Hematopoietic multipotent progenitor cell treated with erythropoietin and hydrocortisone succinate and interleukin-3 and kit ligand, for 15 days (in vitro differentiated cells): ENCODE measurements at places on chromosomes 1 and 21.

DNA sequence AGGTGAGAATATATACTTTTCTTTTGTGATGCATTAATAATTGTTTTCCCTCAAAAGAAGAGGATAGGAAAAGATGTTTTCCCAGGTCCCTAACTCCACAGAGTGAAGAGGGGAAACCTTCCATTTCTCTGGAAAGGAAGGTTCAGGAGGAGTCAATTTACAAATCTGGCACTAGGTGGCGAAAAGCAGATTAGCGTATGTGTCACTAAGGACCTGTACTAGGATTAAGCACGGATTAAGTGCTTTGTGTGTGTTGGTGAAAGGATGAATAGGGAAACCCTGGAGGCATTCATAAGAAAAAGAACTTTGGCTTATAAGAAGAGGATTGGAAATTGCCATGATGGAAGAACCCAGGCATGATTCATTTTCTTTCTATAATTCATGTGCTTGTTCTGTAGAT, 410.1 kb upstream of the PLXNA2 start:
- no peak for DNase-seq

- no peak for DNase-seq
Measured at GRCh38 chr21:32455548-32455947, 43.0 kb downstream of the EVA1C start.

GRCh38 chr1:145898756-145899155, 11.1 kb downstream of the ITGA10 start:
- DNase-seq: no peak

DNA sequence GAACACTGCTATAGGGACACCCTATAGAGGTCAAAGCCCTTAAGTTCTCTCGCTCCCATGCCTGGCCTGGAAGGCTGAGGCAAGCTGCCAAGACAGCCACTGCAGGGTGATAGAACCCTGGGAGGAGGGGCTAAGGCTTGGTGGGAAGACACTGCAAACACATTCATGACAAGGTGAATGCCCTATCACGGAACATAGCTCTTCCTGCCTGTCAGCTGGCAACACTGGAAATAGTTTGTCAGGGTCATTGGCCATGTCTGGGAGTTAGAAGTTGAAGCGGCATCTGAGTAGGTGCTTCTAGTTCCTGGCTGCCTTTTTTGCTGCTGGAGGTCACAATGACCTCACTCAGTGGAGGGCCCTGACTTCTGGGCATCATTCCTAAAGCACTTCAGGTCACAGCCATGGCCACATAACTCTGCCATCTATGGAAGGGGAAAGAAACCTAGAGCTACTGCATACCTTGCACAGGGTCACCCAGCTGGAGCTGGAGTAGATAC, 4.2 kb downstream of the FABP3 start:
- peak; percentile 67 for DNase-seq

- DNase-seq: no peak
Measured at GRCh38 chr1:71462247-71462646, 381.4 kb upstream of the ZRANB2 start.

DNA sequence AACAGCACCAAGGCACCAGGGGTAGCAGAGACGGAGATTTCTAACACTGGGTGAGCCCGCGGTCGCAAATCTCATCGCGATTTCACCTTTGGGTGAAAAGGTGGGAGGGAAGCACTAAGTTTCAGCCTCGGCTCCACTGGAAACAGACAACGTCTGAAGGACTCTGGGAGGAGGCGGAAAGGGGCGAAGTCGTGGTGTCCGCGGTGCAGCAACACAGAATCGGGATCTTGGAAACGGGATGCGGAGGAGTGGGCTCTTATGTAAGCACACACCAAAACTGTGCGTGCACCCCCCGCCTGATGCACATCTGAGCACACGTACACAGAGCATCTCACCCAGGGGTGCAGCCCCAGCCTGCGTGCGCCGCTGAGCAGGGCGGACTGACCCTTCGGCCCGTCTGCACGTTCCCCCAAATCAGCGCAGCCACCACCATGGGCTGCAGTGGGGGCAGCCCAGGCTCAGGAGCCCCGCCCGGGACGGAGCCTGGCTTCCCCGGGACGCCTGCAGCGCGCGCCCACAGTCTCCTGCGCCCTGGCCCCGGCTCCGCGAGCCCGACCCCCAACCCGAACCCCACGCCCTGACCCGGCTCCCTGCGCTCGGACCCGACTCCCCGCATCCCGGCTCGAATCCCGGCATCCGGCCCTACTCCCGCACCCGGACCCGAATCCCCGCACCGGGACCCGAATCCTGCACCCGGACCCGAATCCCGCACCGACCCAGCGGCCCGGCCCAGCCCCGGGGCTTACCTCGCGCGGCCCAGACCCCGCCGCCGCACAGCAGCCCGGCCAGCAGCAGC, 670 bp downstream of the CLSTN1 start:
- DNase-seq: no peak

- DNase-seq: no peak
Measured at GRCh38 chr21:37797403-37797802, 118.9 kb downstream of the KCNJ6 start.
